Esophagus squamous epithelium (tissue), 5 donors: ENCODE measurements at places on chromosomes 2 and 18.

DNA sequence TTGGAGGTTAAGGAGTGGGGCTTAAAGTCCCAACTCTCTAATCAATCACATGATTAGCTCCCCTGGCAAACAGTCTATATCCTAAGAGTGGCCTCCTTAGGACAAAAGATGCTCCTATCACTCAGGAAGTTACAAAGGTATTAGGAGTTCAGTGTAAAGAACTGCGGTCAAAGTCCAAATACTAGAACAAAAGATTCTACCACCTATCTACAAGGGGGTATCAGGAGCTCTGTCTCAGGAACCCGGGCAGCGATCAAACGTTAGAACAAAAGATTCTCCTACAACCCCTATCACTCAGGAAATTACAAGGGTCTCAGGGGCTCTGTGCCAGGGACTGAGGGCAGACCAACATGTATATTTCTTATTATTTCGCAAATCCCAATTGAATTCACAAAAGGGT is 58.0 kb downstream of the DTNB start:
- DNase-seq: no peak

DNA sequence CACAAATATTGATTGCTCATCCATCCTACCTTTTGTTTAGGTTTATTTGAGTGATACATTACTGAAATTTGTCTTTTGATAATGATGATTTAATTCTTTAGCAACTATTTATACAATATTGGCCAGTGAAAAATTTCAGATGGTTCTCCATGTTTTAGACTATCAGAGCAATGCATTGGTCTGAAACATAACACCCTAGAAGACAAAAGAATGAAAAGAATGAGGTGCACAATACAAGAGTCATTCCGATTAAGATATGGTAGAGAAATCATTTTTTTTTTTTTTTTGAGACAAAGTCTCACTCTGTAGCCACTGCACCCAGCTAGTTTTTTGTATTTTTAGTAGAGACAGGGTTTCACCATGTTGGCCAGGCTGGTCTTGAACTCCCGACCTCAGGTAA is 197.4 kb upstream of the FAM98A start:
- DNase-seq: no peak

- no peak for DNase-seq
These were observed 26.7 kb downstream of the ITGA4 start for GRCh38 chr2:181483876-181484275.

DNA sequence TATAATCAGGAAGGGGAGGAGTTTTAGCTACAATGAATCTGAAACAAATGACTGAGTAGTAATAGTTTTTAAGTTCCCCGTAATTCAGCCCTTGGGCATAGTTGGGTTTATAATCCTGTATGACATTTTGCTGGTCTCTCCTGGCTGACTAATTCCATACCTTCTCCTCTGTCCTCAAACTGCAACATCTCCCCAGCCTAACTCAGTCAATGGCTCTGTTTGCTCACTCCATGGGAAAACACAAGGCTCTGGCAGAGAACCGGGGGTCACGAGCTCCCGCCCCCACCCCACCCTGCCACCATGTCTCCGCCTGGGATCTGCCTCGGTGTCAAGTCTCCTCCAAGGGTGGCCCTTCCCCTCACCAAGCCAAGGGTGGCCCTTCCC is 168.6 kb downstream of the HDAC4 start:
- no peak for DNase-seq

DNA sequence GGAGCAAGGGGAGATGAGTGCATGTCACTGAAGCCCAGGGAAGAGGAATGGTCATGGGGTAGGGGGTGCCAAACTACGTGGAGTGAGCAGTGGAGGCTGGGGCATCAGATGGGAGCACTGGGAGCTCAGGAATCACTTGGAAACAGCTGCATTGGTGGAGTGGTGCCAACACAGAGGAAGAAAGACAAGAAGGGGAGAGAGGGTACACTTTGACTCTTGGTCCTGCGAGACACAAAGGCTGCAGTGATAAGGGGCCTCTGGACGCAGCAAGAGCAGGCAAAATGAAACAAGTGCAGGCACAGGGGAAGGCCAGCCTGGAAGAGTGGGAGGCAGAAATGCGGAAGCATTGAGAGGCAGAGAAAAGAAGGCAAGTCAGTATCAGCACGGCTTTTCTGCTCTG is 134.7 kb upstream of the SMIM21 start:
- no peak for DNase-seq

DNA sequence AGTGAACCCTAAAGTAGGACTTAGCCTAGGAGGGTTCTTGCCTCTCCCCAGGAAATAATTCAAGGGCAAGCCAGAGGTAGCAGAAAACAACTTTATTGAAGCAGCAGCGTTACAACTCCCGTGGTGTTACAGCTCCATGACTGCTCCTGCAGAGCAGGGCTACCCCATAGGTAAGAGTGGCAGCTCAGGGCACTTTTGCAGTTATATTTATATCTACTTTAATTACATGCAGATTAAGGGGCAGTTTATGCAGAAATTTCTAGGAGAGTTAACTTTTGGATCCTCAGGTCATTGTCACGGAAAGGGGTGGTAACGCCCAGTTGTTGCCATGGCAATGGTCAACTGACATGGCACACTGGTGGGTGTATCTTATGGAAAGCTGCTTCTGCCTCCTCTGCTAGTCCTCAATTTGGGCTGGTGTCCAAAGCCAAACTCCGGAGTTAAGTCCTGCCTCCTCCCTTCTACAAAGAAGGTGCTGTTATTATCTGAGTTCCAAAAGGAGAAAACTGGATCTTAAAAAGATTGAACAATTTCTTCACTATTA is 1413.0 kb downstream of the DSC3 start:
- no peak for DNase-seq

DNA sequence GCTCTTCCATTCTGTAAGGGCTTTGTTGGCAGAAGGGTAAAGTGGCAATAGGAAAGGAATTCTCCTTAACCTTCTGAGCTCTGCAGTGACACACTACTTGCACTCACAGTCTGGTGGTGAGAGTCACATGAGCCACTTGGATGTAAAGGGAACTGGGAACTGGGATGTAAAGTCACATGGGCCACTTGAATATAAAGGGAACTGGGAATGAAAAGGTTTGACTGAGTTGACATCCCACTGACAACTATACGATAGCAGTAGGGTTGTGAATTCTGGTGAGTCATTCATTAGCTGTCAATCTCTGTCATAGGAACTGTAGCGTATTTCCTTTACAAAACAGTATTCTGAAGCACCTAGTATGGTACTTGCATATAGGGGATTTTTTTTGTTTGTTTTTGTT is 5.5 kb downstream of the RPE start:
- no peak for DNase-seq

DNA sequence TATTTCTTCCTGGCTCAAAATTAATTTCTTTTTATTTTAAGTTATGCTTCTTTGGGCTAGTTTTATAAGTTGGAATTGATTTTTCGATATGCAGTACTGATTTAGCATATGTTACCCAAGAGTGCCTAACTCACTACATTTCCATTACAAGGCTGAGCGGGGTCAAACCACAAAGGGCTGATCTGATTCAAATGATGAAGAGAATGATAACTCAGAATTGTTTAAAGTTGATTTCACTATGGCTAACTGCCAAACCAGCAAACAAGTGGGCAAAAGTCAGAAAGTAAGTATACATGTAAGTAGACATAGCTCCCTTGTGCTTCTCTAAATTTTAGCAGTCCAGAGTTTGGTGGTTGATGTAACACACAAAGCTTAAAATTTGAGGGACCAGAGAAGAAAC is 35.6 kb downstream of the RAD51AP2 start:
- DNase-seq: no peak

GRCh38 chr2:74867841-74868658 is 34.1 kb downstream of the HK2 start:
- no peak for DNase-seq

DNA sequence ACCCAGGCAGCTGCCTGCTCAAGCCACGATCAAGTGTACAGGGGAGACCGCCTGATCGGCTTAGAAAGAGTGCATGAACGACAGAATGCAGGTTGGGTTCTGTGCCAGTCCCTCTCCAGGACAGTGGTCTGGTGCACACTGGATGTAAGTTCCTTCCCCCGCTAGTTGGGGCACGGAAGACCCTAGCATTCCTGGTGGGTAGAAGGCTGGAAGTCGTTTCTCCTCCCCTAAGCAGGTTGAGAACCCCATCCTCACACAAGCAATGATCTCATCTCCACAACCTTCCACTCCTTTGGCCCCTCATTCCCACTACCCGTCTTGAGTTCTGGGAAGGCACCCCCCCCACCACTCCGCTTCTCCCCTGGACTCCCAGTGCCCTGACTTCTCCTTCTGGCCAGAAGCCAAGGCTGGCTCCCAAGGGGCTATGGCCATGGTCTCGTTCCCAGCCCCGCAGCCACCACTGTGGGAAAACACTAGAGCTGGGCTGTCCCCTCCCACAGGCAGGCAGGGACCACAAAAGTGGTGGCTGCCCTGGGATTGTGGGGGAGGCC is 1.4 kb upstream of the ANKRD39 start:
- DNase-seq: no peak

DNA sequence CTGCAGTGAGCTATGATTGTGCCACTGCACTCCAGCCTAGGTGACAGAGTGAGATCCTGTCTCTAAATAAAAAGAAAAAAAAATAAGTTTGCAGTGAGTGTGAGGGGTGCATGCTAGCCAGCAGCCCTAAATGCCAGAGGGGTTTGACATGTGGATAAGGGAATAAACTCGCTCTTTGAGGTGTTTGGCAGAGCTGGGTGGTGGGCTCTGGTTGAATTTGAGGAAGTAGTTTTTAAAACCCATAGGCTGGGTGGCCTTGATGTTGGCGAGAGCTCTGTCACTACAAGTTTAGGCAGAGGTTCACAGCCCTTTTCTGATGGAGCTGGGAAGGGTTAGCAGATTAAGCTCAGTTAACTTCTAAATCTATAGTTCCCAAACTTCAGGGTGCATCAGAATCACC is 3.1 kb downstream of the ANXA4 start:
- DNase-seq: no peak

DNA sequence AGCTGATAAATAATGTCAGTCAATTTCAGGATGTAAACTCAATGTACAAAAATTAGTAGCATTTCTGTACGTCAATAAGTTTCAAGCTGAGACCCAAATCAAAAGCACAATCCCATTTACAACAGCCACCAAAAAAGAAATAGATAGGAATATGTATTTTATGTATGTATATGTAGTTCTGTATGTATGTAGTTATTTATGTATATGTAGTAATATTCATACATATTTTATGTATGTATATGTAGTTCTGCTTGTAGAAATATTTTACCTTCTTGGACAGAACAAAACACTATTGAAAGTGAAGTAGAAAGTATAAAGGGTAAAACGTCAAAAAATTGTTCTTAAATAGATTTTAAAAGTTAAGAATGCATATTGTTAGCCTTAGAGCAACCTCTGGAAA is 591.0 kb upstream of the SETBP1 start:
- DNase-seq: no peak

DNA sequence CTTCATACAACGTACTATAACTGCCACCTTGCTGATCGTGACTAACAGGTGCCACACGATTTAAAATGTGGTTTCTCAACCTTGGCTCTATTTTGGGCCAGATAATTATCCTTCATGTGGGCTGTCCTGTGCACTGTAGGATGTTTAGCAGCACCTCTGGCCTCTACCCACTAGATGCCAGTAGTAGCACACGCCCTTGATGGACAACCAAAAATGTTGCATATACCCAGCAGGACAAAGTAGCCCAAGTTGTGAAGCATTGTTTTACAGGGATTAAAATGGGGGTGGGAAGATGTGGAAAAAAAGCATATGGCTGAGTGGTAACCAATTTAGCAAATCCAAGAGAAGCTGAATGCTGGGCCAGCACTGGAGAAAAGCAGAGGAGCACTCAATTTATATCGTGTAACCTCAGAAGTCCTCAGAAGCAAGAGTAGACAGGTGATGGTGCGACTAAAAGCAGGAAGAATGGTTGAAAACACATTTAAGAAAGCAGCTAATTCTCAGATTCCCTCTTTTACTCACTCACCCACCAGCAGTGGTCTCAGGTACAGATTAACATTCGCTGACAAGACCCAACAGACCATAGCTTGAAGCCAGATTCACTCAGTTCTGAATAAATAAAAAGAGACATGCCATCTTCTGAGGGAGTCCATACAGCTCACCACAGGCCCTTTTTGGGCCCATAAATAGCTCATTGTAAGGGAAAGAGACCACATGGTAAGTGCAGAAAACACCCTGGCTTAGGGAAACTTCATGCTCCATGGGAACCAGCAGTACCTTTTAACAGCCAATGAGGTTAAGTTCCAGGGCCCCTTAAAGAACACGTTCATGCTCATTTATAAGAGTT is 50.6 kb downstream of the RAPH1 start:
- DNase-seq: no peak

GRCh38 chr18:21004726-21005125 is 106.9 kb downstream of the ROCK1 start:
- DNase-seq: no peak

DNA sequence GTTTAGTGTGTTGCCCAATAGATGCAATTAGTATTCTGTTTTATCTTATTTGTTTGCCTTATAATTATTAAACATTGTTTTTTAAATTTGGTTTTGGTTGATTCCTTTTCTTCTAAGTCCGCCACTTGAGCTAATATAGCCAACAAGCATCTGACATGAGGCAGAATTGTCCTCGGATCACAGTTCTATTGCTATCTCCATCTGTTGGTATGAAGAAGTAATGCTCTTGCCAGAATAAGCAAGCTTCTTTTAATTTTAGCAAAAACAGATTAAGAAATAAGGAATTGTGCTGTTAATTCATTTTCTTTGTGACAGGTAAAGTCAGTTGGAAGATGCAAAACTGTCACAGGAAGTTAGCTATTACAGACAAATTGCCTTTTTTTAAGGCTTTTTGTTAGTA is 54.3 kb downstream of the R3HDM1 start:
- no peak for DNase-seq

DNA sequence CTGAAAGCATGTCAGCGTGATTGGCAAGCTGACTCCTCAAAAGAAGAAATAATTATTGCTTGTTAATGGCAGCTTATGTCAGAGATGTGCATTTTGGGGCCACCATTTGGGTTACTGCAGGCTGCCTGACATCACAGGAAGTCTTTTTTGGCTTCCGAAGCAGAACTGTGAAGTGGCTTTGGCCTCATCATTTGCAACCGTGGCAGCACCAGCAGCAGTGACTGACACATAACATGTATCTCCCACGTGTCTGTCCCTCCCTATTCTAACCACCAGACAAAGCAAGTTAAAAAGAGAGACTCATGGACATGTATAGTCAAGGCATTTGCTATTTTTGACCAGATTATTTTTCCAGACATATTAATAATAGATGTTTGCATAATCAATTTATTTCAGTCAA is 488.7 kb upstream of the ACVR2A start:
- no peak for DNase-seq

- no peak for DNase-seq
These were observed 25.7 kb upstream of the UXS1 start for GRCh38 chr2:106219813-106220212.

DNA sequence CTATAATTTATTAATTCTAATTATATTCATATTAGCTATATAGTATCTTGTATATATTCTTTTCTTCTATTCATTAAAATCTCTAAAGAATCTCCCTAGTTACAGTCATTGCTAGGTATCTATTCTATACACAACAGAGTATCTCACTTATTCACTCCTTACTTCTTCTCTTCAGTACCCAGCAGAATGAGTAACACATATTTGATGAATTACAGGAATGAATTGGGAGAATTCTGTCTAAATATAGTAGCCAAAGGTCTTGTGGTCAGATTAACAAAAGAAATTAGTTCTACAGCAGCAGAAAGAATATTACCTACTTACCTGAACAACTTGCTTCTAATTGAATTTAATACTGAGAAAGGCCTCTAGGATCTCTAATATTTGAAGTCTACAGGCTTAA is 758.0 kb upstream of the ZEB2 start:
- no peak for DNase-seq

GRCh38 chr2:171557363-171557762 is 35.1 kb downstream of the CYBRD1 start:
- no peak for DNase-seq

GRCh38 chr18:35713545-35713944 is 132.0 kb downstream of the GALNT1 start:
- no peak for DNase-seq

- DNase-seq: no peak
These were observed 22.6 kb downstream of the CIB4 start for GRCh38 chr2:26618611-26619010.
